AG10803 (cell line): ENCODE measurements at places on chromosomes 3 and 15.

- peak; percentile 26 for DNase-seq
Observed at GRCh38 chr3:69250014-69250413, 127.6 kb upstream of the LMOD3 start.

- DNase-seq, result no peak
Observed at GRCh38 chr3:50370594-50370993, 11.3 kb upstream of the TMEM115 start.

GRCh38 chr15:31326875-31327668, 437 bp downstream of the KLF13 start:
- peak; percentile 63 for DNase-seq

GRCh38 chr3:74537164-74537563, 77.3 kb downstream of the CNTN3 start:
- DNase-seq, result peak; percentile 86
